T-cell (primary cell): ENCODE measurements at places on chromosomes 3 and 15.

GRCh38 chr3:107581230-107581629 is 58.5 kb downstream of the BBX start:
- DNase-seq: no peak

DNA sequence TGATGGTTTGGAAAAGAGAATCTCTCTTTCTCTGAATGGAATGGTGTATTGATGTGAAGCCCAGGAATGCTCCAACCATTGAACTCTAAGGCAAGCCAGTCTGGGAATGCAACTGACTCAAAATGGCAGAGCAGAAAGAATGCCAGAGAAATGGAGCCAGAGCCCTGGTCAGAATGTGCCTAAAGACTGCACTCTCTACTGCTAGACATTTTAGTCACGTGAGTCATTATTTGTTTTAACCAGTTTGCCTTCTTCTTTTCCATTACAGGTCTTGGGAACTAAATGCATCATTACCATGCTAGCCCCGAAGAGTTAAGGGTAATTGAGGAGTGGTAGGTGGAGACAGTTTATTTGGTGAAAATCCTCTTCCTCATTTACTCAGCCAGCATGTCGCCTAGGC is 67.3 kb upstream of the TRIM42 start:
- no peak for DNase-seq

DNA sequence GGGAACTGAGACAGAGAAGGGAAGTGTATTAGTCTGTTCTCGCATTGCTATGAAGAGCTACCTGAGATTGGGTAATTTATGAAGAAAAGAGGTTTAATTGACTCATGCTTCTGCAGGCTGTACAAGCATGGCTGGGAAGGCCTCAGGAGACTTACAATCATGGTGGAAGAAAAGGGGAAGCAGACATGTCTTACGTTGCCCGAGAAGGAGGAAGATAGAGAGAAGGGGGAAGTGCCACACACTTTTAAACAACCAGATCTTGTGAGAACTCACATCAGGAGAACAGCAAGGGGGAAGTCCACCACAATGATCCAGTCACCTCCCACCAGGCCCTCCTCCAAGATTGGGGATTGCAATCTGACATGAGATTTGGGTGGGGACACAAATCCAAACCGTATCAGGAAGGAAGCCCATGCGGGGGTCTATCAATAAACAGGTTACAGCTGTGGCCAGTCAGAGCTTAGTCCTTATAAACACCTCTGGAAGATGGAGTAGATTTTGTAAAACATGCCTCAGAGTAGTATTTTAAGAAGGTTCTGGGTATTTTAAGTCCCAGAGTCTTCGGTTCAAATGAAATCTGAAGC is 153.9 kb downstream of the GHSR start:
- DNase-seq: no peak

GRCh38 chr3:173138026-173138425 is 3.0 kb downstream of the SPATA16 start:
- DNase-seq: no peak

GRCh38 chr3:112803467-112803866 is 43.2 kb downstream of the CD200R1L start:
- DNase-seq: no peak

DNA sequence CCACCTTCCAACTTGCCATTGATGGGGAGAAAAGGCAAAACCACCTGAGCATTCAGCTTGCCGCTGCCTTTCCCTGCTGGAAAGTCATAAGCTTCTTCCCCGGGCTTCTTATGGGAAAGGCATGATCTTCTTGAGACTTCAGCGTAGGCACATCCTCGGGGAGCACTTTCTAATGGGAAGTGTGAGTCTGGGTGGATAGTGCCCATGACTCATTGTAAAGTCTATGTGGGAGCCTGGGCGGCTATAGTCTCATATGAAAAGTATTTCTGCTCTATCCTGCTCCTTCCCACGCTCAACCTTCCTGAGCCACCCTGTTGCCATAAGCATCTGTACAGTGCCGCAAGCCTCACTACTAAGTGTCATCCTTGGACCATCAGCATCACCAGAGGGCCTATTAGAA is 309.9 kb upstream of the THBS1 start:
- DNase-seq: no peak

- DNase-seq: peak; percentile 14
Observed at GRCh38 chr3:93973131-93974126, at the start of gene PROS1. Gene PROS1 (minus strand): TSS chr3:93973896. CDS start chr3:93973749, 147 bp downstream.

DNA sequence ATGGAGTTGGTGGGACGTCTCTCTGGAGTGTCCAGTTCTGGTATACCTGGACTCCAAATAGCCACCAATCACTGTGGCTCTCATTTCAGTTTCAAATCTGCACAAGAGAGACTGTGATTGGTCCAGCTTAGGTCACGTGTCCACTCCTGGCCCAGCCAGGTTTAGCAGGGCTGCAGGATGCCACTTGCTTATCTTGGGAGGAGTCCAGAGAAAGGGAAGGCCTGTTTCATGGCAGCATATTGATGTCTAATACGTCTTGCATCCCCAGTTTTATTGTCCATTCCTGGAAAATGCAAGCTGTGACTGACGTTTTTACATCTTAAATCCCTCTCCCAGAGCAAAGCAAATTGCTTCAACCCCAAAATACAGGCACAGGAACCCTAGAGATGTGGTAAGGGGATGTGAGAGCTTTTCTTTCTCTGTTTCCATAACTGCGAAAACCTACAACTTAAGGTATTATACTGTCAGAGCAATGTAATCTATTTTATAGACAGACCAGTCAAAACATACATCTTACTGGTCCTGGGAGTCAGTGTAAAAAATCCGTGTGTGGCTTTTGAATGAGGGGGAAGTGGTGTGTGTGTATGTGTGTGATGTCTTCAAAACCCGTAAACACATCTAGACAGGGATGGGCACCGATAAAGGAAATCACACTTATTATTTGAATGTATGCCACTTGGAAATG is 274.4 kb downstream of the TLE3 start:
- no peak for DNase-seq

DNA sequence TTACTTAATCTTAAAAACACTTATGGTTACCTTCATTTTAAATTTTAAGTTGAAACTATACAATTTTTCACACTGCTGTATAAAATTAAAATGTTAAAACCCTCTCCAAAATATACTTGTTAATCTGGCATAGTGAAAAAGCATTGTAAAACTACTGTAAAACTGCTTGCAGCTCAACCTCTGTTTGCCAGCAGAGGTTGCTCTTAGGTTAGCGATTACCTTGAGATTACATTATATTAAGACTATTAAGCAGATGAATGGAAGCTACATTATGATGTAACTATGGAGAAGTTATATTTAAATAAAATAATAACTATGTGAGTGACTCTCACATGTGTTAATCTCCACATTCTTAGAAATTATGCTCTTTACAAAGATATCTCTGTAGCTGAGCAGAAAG is 143.6 kb upstream of the SLITRK3 start:
- DNase-seq: no peak

DNA sequence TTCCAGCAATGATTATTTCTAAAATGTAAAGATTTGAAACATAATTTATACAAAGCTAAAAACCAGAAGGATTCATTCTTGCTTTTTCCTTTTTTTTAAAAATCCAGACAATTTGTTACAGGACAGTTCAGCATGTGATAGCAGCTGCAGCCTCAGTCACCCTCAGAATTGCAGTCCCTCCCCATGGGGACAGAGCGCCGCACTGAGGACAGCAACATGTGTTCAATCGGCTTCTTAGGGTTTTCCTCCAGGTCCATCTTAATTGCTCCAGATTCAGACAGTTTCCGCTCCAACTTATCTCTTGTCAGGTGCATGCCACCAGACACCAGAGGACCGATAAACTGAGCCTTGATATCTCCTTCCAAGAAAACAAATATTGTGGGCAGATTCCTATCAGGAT is 134.9 kb upstream of the TBC1D5 start:
- DNase-seq: no peak

- DNase-seq: no peak
Observed at GRCh38 chr3:191699546-191699945, 238.6 kb downstream of the PYDC2 start.

- DNase-seq: no peak
Observed at GRCh38 chr3:136720091-136720490, 32.1 kb downstream of the STAG1 start.

DNA sequence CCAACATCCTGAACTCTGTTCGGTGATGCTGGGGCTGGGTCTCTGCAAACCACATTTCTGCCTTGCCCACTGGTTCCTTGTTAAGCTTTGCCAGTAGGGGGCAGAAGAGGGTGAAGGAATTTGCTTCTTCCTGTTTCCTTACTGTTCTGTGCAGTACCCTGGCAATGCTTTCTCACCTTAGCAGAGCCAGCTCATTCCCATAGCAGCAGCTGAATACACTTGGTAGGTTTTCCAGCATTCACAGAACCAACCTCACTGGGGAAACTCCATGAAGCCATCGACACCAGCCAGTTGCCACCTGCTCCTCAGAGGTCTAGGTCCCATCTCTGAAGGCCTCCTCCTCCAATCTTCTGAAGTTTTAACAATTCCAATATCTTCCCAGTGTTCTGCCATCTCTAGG is 308.4 kb downstream of the PDCD6IP start:
- no peak for DNase-seq

DNA sequence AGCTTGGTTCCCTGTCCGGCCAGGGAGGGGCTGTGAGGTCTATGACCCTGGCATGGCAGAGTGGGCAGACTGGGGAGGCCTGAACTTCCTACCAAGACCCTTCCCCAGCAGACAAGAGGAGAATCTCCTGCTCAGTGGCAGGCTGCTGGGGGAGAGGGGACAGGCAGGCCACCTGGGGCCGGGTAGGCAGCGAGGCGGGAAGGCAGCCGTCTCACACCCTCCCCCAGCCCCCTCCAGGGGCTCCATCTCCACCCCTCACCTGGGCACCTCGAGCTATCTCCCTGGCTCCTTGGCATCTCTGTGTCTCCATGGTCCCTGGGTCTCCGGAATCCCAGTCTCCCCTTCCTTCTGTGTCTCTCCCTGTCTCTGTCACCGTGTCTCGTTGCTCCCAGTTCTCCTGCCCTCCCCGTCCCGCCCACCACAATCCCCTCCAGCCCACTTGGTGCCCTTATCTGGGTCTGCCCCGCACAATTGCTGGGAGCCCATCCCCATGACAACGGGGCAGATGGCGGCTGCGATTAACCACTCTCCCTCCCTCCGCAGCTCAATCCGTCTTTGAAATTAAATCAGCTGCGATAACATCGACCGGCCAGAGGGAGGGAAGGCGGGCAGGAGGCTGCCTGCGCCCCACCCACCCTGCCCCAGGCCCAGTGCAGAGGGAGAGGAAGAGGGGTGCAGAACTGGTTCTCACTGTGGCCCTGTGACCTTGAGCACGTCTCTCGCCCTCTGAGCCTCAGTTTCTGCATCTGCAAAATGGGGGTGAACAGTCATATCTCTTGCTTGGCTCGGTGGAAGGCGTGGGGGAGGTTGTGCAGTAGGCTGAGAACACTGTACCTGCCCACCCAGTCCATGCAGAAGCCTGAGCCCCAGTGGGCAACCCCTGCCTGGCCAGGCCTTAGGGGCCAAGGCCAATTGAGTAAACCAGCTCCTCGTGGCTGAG is 9.6 kb downstream of the DNAJB8 start:
- DNase-seq: no peak

DNA sequence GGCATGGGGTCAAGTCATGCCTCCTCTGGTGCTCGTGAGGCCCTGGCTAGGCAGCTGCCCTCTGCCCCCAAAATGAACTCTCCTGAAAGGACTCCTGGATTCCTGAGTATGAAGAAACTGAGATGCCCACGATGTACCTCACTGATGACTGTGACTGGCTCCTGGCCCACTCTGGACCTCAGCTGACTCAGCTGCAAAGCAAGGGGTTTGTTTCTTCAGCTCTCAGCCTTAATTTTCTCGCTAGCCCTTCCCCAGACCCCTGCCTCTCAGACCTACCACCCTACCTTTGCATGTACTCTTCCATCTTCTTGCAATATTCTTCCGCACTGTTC is 5.2 kb upstream of the GNAI2 start:
- DNase-seq: no peak

GRCh38 chr15:91936182-91936775 is 82.8 kb downstream of the SLCO3A1 start:
- no peak for DNase-seq

- no peak for DNase-seq
Observed at GRCh38 chr15:49439678-49440395, 16.8 kb downstream of the FGF7 start.

GRCh38 chr15:48472756-48473155 is 141.5 kb downstream of the DUT start:
- no peak for DNase-seq
